ENCODE measurements at places on chromosomes 4 and X.

- no peak for DNase-seq
Observed at GRCh38 chrX:1536712-1537030, 314 bp downstream of the P2RY8 start.

DNA sequence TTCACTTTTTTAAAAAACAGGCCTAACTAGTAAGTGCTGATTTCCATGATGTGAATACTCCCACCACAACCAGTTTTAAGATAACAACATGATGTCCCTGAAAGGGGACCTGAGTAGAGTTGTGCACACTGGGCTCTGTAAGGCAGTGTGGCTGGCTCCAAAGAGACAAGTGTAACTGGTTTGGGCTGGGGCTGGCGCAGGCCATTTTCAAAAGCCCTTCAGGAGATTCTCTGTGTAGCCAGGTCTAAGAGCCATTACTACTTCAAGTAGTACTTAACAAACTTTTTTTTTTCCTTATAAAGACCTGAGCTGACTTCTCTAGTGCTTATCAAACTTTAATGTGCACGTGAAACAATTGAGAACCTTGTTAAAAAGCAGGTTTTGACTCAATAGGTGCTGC lies 4.3 kb downstream of the QRFPR start:
- no peak for DNase-seq

DNA sequence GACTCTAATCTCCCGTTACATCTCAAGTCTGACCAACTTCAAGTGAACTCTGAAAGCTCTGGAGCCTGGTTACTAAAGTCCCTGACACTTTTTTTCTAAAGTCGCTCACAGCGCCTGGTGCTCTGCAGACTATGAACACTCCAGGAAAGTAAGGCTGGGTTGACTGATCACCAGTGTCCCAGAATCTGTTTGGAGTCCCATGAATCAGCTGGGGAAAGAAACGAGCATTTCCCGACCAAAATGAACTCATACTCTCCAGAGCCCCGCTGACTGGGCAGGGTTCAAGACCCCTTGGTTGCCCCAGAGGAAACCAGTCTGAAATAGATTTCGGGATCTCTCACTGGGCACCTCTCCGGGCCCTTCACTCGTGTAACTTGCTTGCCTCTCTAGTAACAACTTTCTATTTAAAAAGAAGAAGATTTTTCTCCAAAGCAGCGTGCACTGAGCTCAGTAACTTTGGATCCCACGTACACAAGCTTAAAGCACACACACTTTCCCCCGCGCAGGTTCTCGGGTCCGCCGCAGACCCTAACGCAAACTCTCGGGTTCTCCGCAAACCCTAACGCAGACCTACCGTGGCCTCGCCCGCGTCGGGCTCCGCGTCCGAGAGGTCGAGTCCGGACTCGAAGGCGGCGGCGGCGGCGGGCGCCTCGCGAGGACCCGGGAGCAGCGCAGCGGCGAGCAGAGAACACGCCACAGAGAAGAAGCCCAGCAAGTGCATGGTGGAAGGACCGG lies 964 bp downstream of the VEGFC start:
- no peak for DNase-seq

GRCh38 chr4:134463771-134464170 lies 262.2 kb upstream of the PABPC4L start:
- DNase-seq = no peak

DNA sequence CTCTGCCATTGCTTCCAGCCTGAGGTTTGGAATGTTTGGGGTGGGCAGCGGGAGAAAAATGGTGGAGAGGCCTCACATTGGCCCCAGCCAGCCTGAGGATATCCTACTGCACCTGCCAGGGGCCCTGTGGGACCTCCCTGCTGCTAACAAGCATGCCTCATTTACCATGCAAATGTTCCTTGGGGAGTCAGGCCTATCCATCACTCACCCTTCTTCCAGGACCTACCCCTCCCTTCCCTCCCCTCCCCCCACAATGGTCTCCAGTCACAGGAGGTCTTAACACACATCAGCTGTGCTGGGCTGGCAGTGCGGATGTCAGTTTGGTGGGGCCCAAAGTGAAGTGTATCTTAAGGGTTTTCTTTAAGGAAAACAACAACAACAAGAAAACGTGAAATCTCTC lies 139.2 kb downstream of the SHOX start:
- no peak for DNase-seq

DNA sequence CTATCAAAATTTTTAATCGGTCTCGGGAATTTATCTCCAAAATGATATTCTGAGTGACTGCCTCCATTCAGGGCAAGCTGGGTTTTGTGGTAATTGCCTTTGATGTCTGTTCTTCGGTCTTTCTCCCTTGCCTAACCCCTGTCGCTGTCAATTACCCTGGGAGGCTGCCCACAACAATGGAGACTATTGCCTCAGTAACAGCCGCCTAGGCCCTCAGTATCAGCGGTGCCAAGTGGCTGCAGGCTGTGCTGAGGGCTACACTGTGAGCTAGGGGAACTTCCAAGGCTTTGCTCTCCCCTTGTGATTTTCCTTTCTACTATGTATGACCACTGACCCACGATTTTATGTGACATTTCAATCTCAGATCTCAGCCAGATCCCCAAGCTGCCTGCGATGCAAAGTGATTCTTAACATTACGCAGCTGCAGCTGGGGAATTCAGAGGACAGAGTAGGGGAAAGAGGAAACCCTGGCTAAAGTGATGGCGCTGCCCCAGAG lies 36.3 kb upstream of the REST start:
- no peak for DNase-seq

- no peak for DNase-seq
Observed at GRCh38 chr4:175412161-175412560, 399.9 kb downstream of the GPM6A start.

GRCh38 chr4:128282516-128282915 lies 5.1 kb downstream of the PGRMC2 start:
- no peak for DNase-seq

GRCh38 chr4:128166982-128167381 lies 105.9 kb downstream of the LARP1B start:
- no peak for DNase-seq

DNA sequence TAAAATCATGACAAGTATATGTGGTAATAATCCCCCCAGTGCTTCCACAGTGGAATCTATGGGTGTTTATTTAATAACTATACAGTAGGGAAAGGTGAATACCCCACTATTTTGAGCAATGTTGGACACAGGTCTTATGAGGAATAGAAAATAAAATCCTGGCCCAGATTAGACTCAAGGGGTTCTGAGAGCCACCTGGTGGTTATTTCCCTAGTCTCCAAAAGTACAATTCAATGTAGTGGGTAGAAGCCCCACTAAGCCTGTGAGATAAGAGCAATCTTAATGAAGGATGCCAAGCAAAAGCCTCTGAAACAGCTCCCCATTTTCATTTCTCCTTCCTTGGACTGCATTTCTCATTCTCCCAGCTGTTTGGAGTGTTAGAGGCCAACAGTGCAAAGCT lies 328.2 kb upstream of the NR3C2 start:
- DNase-seq = no peak

- DNase-seq = no peak
Observed at GRCh38 chrX:125404667-125405160, 85.0 kb downstream of the TEX13C start.

- DNase-seq = no peak
Observed at GRCh38 chr4:13349096-13349495, 135.0 kb downstream of the RAB28 start.

DNA sequence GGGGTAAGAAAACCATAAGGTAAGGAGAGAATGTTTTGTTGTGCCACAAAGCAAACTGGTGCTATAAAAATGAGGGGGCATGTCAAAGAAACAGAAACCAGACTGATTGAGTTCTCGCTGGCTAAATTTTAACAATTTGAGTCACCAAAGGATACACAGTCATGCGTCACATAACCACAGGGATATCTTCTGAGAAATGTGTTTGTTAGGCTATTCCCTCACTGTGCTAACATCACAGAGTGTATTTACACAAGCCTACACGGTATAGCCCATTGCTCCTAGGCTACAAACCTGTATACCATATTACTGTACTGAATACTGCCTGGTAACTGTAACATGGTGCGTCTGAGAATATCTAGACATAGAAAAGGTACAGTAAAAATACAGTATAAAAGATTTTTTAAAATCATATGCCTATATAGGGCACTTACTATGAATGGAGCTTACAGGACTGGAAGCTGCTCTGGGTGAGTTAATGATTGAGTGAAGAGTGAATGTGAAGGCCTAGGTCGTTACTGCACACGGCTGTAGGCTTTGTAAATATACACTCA lies 50.1 kb downstream of the FBXW7 start:
- DNase-seq = no peak

GRCh38 chr4:127015667-127016117 lies 617.1 kb upstream of the INTU start:
- no peak for DNase-seq

GRCh38 chr4:67554096-67554495 lies 4.4 kb upstream of the STAP1 start:
- DNase-seq = no peak

DNA sequence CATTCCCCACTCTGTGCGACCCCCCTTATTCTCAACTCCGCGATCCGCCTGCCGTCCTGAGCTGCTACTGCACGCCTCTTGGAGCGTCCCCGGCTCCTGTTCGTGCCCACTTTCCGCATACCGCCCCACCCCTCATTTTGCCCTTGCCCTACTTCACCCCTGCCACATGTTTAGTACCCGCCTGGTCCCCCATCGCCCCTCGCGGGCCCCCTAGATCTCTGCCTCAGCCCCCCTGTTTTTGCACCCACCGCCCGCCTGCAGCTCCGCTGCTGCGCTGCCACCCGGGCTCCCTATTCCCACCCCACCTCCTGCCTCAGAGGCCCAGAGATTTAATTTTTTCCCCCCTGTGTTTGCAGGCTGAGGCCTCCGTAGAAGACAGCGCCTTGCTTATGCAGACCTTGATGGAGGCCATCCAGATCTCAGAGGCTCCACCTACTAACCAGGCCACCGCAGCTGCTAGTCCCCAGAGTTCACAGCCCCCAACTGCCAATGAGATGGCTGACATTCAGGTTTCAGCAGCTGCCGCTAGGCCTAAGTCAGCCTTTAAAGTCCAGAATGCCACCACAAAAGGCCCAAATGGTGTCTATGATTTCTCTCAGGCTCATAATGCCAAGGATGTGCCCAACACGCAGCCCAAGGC lies 1.4 kb downstream of the MAGED1 start:
- DNase-seq = no peak

DNA sequence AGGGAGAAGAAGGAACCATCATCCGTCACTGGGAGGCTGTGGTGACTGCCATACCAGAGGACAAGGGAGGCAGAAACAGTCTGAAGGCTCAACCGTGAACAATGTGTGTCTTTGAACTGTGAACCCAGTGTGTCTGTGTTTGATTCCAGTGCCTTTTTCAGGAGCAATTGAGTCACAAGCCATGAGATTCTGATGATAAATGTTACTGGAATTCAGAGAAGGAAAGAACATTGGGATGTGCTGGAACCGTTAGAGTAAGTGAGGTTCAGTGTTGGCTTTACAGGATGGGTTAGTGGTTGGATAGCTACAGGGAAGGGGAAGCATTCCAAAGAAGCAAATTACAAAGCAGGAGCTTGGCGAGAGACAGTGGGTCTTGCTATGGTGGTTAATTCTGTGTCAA lies 464.4 kb downstream of the TRIML1 start:
- DNase-seq = no peak

DNA sequence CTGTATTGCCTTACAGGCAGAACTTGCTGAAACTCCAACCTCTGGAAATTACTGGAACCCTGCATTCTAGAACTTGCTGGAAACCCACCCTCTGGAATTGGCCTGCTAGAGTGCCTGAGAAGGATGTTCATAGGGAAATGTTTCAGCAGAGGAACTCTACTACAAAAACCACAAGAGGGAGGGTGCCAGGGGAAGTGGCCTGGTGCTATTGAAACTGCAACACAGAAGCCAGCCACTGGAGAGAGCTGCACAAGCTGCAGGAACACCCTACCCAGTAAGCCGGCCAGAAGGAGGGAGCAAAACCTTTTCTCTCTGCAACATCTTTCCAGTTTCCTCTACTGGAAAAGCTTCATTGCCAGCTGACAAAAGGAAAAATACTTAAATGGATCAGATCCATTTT lies 2.5 kb upstream of the BRWD3 start:
- DNase-seq = peak; percentile 31

DNA sequence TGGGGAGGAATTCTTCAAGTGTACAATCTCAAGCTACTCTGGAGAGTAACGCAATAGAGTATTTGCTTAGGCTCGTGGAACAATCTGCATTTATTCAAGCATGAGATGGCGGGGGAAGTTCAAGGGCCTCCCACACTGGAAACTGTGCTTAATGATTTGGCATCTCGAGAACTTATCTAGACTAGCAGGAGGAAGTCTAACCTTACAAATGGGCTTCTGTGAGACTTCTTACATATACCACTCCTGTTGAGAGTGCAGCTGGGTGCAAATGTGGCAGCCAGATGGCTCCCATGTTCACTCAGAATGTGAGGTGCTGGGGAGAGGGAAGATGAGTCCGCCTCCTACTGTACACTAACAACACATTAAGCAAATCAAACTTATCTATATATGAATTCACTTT lies 29.3 kb upstream of the PTPN13 start:
- no peak for DNase-seq

DNA sequence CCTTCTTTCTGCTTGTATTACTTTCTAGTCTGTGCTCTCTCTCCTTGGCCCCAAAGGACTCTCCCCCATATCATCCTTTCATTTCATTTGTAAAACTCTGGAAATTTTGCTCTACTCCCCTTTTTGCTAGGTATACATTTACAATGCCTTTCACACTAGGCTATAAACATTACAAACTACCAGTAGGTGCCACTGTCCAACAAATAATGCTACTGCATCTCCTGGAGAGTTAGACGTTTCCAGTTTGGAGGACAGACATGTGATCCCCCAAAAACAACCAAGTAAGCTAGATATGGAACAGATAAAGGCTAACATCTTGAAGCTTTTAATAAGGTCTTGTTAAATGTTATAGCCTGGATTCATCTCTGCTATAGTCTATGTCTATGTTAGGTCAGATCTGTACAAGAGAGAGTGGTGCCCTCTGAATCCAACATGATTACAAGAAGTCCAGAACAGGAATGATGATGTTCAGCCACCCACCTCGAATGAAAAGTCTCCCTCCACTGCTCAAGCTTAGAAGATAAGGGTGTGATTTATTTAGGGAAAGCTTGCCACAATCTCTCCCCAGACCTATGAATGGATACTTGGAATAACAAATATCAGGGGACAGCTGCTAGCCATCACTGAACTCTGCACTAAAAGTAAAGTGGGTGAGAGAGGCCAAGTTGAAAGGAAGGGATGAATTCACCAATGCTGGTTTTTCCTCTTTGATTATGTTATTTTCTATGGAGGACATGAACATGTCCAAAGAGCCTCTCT lies 14.3 kb downstream of the CBR4 start:
- no peak for DNase-seq

GRCh38 chr4:75514949-75515612 lies 808 bp downstream of the THAP6 start:
- DNase-seq = peak; percentile 31
